ENCODE measurements at places on chromosomes 4 and X.

DNA sequence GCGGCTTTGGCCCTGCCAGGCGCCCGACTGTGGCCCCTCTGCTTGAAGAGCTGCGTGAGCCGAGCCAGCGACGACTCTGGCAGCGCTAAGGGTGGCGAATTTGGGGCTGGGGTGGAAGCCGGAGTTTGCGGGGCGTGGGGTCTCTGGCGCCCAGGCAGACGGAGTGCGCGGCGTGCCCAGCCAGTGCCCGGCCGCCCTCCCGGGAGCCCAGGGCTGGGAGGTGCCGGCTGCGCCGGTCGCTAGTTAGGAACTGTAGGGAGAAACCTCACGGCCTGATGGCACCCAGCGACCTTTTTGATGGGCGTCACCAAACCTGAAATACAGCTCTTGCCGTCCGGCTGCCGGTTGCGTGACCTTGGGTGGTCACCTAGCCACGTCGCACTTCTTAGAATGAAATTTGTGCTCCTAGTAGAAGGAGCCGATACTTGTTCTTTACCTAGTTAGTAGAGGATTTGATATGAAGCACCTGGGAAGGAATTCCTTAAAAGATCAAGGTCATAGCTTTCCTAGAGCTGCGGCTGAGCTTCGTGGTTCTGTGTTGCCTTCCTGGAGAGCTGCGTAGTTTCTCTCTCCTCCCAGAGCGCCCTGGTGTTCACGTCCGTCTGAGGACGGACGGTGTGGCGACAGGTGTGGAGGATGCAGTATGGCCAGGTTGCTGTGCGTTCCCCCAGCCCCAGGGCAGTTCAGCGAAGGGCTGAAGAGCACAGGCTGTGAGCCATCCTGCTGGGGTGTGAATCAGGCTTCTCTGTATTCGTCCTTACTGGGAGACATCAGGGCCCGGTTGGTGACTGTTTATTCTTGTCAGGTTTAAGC lies 680 bp downstream of the MAEA start:
- DNase-seq: peak; percentile 67

DNA sequence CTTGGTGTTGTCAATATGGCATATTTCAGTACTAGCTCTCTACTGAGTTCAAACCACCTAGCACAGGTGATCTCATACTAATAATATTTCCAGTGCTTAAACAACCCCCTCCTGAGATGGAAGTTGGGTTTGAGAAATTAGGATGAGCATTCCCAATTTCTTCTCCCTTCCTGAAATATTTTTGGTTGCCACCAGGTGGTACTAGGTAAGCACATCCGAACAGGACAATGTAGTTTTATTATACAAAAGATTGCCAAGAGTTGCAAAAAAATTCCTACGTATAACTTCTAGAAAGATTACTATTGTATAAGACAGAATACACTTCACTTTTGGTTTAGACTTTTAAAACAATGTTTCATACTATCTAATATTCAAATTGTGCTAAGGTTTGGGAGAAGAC lies 484.5 kb downstream of the PACRGL start:
- DNase-seq: no peak

- DNase-seq: peak; percentile 82
Observed at GRCh38 chr4:139083607-139083955, 68.0 kb downstream of the NOCT start.

DNA sequence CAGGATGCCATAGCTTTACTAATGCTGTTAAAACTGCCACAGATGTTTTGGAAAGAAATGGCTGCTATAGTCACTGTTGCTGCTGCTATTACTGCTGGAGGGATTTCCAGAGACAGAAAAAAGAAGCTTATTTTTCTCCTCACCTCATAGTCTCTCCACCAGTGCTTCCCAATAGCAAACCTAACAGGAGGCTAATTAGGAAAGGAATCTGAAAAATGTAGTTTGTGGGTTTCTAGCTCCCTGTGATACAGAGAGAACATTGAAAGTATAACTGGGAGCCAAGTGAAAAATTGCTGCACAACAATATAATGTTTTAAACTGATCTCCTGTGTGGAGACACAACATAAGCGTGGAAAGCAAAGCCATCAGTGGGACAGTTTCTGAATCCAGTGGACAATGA lies 8.6 kb upstream of the TSPAN7 start:
- no peak for DNase-seq

- DNase-seq: peak; percentile 31
Observed at GRCh38 chr4:53702334-53703266, 111.3 kb upstream of the LNX1 start.

DNA sequence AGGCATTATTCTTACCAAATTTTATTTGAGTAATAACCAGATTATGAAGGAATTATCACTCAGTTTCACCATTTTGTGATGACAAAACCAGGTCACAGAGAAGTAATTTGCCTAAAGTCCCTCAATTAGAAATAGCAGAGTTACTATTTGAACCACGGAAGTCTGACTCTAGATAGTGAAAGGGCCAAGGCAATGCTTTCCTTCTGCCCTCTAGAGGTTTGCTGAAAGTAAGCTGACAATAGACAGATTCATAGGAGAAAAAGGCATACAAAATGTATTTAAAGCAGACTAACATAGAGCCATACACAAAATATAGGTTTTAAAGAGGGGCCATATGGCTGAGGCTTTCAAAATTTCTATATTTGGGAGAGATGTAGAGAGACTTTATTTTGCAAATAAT lies 43.1 kb downstream of the CXXC4 start:
- DNase-seq: peak; percentile 4

DNA sequence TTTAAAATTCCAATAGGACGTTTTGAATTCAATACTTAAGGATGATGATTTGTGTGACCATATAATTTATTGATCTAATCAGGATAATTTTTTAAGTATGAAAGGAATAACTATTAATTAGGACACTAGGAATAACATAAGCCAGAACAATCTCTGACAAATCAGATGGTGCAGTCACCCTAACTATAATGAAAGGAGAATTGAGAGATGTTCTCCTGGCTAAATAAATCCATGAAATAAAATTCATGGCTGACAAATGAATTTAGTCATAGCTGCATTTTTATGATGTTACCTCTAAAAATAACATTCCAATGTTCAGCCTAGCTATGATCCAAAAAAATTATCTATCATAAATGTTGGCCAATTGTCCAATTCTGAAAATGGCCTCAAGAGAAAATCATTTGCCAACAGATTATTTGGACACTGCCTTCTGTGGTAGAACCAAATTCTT lies 190.6 kb upstream of the NEIL3 start:
- no peak for DNase-seq

GRCh38 chr4:94307231-94307871 lies 35.3 kb downstream of the HPGDS start:
- DNase-seq: no peak

GRCh38 chr4:137648531-137648930 lies 116.2 kb upstream of the PCDH18 start:
- DNase-seq: no peak

All from GM13977 (cell line).